ENCODE measurements at places on chromosomes 5 and 9. TPM values are rescaled to one million over a fixed set of nuclear protein-coding genes. Genes with fewer than 3 reads are reported as not detected.

The GIN1 gene
- total RNA-seq = 20.2 TPM

The CXCL14 gene
- 16.0 TPM for total RNA-seq

The CCNJL gene
- 4.7 TPM for total RNA-seq

- DNase-seq = no peak
These were observed 74.0 kb downstream of the PRR16 start for GRCh38 chr5:120538149-120538548.

- no peak for DNase-seq
These were observed 214.9 kb downstream of the KCTD16 start for GRCh38 chr5:144385597-144385996.
